Mesenchymal stem cell (in vitro differentiated cells and primary cell): ENCODE measurements at places on chromosomes 2 and 18.

GRCh38 chr2:221589696-221590095 is 17.6 kb upstream of the EPHA4 start:
- no peak for DNase-seq

DNA sequence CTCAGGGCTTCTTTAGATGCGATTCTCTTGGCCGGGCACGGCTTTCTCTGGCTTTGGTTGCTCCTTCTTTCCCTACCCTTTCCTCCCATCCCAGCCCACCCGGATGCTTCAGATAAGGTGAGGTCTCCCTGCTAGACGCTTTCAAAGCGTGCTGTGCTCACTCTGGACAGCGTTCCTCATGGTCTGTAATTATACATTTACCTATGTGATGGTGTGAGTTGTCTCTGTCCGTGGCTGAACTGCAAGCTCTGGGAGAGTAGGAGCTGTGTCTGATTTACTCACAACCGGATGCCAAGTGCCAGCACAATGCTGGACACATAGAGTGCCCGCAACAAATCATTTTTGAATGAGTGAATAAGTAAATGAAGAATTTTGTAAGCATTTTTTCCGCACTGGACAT is 26.8 kb upstream of the PNPT1 start:
- DNase-seq = no peak

GRCh38 chr2:236417150-236417549 is 152.5 kb upstream of the ACKR3 start:
- DNase-seq = no peak

DNA sequence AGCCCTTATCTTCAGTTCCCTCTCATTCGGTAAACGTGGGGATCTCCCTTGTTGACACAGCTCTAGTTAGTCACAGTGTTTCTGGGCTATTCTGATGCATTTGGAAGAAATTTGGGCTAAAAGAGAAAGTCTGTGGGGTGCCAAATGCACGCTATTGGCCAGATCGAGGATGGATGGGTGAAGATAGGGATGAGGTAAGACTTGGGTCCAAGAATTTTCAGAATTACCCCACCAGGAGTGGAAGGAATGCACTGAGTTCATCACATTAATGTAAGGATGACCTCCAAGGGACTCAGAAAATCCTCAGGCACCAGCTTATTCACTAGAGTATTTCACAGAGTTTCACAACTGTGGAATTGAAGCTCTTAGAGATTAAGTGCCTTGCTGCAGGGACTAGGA is 49.3 kb downstream of the NRP2 start:
- DNase-seq = peak; percentile 96

- no peak for DNase-seq
Measured at GRCh38 chr18:53745224-53745967, 479.1 kb downstream of the MBD2 start.

- DNase-seq = no peak
Measured at GRCh38 chr2:64582774-64583340, 58.7 kb downstream of the AFTPH start.

- peak; percentile 54 for DNase-seq
Measured at GRCh38 chr2:234368861-234369261, 128.0 kb downstream of the ARL4C start.

- no peak for DNase-seq
Measured at GRCh38 chr18:79327199-79327721, 68.5 kb upstream of the NFATC1 start.

GRCh38 chr2:60317844-60318243 is 235.6 kb downstream of the BCL11A start:
- no peak for DNase-seq

GRCh38 chr2:200765139-200765951 is 46.4 kb upstream of the BZW1 start:
- peak; percentile 91 for DNase-seq

- DNase-seq = no peak
Measured at GRCh38 chr18:59303006-59303405, 15.4 kb downstream of the CPLX4 start.
